T-helper 17 cell (primary cell): ENCODE measurements at places on chromosomes 5 and 9.

- no peaks in the 10 kb centered on the region for H3K36me3 ChIP-seq
- no peaks in the 10 kb centered on the region for H3K27me3 ChIP-seq
- H3K4me3 ChIP-seq, result no peak overlapping the region
- no peak for DNase-seq
Observed at GRCh38 chr5:68884144-68884754, 209.6 kb upstream of the SLC30A5 start.

- no peak overlapping the region for H3K4me3 ChIP-seq
- DNase-seq, result no peak
- H3K36me3 ChIP-seq, result no peaks in the 10 kb centered on the region
- no peak overlapping the region for H3K27ac ChIP-seq
Observed at GRCh38 chr9:30661925-30662324, 1722.5 kb upstream of the ACO1 start.

GRCh38 chr9:20623021-20623747, 885 bp upstream of the MLLT3 start:
- peak; percentile 39 for DNase-seq
- peak overlapping the region; percentile 99 for H3K4me3 ChIP-seq
- no peaks in the 10 kb centered on the region for H3K27me3 ChIP-seq
- H3K4me1 ChIP-seq, result peaks cover 44% of the 10 kb centered on the region

DNA sequence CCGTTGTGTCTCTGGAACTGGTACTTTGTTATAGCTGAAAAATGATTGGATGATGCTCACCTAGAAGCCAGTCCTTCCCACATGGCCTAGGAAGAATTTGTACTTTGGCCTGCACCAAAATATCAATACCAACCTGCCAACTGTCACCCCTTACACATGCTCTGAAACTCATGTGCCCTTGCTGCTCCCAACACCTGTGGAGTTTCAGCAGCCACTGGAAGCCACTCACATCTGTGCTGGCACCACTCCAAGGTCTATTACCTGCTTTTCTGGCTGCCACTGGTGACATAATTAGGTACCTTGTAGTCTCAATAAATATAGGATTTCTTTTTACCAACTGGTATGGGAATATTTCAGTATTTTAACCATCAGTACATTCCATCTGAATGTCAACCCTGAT, 363.6 kb downstream of the SH3GL2 start:
- no peak overlapping the region for H3K27ac ChIP-seq
- H3K36me3 ChIP-seq, result no peaks in the 10 kb centered on the region
- DNase-seq, result no peak
- no peaks in the 10 kb centered on the region for H3K4me1 ChIP-seq

DNA sequence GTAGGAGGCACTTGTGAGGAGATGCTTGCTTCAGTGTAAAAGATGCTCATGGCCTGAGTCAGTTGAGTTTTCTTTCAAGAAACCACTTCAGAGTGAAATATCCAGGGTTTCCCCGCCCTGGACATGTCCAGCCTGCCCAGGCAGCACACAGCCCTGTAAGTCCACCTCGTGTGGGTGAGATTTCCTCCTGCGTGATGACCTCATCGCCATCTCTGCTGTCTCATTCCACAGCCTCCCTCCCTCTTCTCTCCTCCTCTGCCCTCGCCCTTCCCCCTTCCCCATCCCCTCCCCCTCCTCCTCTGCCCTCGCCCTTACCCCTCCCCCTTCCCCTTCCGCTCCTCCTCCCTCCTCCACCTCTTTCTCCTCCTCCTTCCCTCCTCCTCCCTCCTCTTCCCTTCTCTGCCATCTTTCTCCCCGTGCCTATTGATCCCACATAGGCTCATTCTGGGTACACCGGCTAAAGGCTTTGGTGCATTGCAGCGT, 34.0 kb upstream of the NCS1 start:
- peaks cover 2% of the 10 kb centered on the region for H3K36me3 ChIP-seq
- no peak for DNase-seq
- peak overlapping the region; percentile 37 for H3K27ac ChIP-seq
- peak overlapping the region; percentile 56 for H3K4me3 ChIP-seq
- no peaks in the 10 kb centered on the region for H3K27me3 ChIP-seq

DNA sequence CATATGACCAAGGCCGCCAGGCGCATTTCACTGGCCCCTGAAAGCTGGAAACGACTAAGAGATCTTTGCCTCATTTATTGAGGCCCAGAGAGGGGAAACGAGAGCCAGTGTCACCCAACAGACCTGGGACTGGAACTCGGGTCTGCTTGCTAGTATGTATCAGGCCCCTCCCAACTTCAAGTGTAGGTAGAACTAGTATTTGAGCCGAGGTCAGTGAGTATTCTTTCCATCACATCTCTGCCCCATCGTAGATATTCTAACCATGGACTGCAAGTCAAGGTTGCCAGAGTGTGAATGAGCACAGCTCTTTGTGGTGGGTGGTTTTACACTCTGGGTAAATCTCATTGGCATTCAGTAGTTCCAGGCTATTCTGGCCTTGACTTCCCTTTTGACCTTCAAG, 42.2 kb downstream of the GPR107 start:
- no peak overlapping the region for H3K4me3 ChIP-seq
- H3K36me3 ChIP-seq, result peaks cover 4% of the 10 kb centered on the region
- H3K4me1 ChIP-seq, result peaks cover 5% of the 10 kb centered on the region

- no peaks in the 10 kb centered on the region for H3K36me3 ChIP-seq
- no peak for DNase-seq
- no peak overlapping the region for H3K27ac ChIP-seq
- no peaks in the 10 kb centered on the region for H3K4me1 ChIP-seq
Observed at GRCh38 chr5:108046955-108047670, 334.8 kb downstream of the FBXL17 start.

DNA sequence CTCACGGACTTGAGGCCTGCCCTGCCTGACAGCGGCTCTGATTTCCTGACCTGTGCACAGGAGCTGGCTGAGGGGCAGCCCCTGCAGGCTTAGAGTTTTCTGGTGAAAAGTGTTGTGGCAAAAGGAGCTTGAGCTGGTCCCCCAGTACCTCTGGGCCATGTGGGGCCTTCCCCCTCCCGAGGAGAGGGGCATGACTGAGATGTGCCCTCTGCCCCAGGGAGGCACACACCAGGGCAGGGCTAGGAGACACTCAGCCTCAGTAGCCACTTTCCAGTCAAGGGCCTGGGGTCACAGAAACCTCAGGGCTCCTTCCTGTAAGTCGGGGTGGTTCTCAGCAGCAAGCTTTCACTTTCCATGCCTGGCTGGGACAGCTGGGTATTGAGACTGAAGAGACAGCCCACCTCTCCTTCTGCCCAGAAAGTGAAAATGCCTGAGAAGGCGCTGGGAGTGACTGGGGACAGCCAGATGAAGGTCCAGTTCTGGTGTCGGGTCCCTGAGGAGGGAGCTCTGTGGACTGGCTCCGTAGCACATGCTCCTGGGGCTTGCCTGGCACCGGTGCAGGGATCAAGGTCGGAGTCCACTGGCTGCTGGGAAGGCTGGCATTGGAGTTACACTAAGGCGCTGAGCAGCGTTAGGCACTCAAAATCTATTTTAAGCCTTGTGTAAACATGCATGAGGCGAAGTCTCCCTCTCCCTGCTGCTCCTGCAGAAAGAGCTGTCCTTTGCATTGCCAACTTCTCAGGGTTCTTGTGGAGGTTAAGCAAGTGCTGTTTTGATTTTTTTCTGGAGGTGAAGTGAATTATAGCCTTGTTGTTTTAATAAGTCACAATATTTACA, 394.9 kb downstream of the GADD45G start:
- H3K27me3 ChIP-seq, result peaks cover 21% of the 10 kb centered on the region
- no peaks in the 10 kb centered on the region for H3K36me3 ChIP-seq
- DNase-seq, result no peak
- H3K4me3 ChIP-seq, result peak overlapping the region; percentile 69
- peak overlapping the region; percentile 54 for H3K27ac ChIP-seq

DNA sequence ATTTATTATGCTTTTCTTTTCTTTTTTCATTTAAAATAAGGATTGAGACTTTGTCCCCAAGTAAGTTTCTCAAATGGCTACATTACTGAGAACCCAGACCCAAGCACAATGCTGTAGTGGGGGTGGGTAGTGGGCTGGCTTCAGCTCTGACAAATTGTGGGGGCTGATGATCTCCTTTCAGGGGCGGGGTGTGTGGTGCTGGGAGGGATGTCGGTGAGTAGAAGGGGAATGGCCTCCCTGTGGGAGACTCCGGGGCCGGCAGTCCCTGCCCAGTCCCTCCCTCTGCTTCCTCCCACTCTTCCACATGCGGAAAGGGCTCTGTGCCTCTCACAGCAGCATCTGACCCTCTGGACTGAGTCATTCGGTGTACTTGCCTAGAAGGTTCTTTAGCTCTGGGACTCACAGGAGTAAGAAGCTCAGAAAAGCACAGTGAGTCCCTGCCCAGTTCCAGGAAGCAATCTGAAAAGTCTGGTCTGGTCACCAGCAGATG, 14.3 kb downstream of the CD180 start:
- H3K27ac ChIP-seq, result peak overlapping the region; percentile 74
- H3K4me3 ChIP-seq, result no peak overlapping the region

- peaks cover 11% of the 10 kb centered on the region for H3K4me1 ChIP-seq
- no peaks in the 10 kb centered on the region for H3K27me3 ChIP-seq
- H3K36me3 ChIP-seq, result peaks cover 3% of the 10 kb centered on the region
- H3K4me3 ChIP-seq, result no peak overlapping the region
- DNase-seq, result no peak
- no peak overlapping the region for H3K27ac ChIP-seq
Observed at GRCh38 chr5:16559702-16560101, 57.1 kb downstream of the RETREG1 start.

- no peak overlapping the region for H3K27ac ChIP-seq
- DNase-seq, result no peak
- H3K4me3 ChIP-seq, result no peak overlapping the region
- no peaks in the 10 kb centered on the region for H3K36me3 ChIP-seq
- no peaks in the 10 kb centered on the region for H3K4me1 ChIP-seq
Observed at GRCh38 chr5:124906339-124907097, 160.1 kb upstream of the ZNF608 start.

GRCh38 chr9:114198249-114199040, 43.1 kb downstream of the COL27A1 start:
- no peak overlapping the region for H3K4me3 ChIP-seq
- peaks cover 2% of the 10 kb centered on the region for H3K4me1 ChIP-seq
- no peaks in the 10 kb centered on the region for H3K36me3 ChIP-seq
- DNase-seq, result no peak

DNA sequence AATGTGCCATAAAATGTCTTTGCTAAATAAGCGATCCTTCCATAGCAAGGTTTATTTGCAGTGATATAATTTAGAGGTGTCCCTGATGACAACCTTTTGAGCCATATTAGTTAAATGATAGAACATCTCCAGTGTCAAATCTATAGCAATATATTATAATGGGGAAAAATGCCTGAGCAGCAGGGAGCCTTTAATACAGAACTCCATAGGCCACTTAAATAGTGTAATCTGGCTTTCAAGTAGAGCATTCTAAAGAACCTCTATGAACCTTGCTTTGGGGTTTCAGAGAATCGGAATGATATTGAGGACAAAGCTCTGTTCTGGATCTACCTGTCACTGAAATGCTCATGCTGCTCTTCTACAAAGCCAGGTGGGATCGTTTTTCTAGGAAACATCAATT, 96.7 kb upstream of the MEF2C start:
- no peaks in the 10 kb centered on the region for H3K4me1 ChIP-seq
- no peak overlapping the region for H3K27ac ChIP-seq
- no peaks in the 10 kb centered on the region for H3K27me3 ChIP-seq

DNA sequence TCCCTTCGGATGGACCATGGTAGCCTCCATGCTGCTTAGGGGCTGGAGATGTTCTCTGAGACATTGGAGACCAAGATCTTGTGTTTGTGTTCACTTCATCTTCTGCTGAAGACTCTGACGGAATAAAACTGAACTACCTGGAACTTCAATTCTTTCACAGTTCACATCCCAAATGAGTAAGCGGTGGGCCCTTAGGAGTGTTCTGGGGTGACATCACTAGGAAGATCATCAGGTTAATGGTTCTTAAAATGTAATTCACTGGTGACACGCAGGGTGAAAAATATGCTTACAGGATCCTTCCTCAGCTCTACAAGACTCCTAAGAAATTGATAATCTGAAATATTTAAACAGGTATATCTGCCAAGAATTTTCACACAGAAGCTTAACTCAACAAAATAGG, 561.5 kb downstream of the SEMA5A start:
- no peaks in the 10 kb centered on the region for H3K27me3 ChIP-seq
- DNase-seq, result no peak
- no peak overlapping the region for H3K27ac ChIP-seq
- no peaks in the 10 kb centered on the region for H3K36me3 ChIP-seq

GRCh38 chr5:136810261-136810801, 445.0 kb upstream of the TRPC7 start:
- H3K4me1 ChIP-seq, result no peaks in the 10 kb centered on the region
- H3K4me3 ChIP-seq, result no peak overlapping the region
- H3K27ac ChIP-seq, result no peak overlapping the region
- no peaks in the 10 kb centered on the region for H3K27me3 ChIP-seq
